KBM-7 (cell line): ENCODE measurements at places on chromosomes 7 and 10.
A peak's percentile ranks its signal among the peaks of the same experiment; 100 is the strongest.

DNA sequence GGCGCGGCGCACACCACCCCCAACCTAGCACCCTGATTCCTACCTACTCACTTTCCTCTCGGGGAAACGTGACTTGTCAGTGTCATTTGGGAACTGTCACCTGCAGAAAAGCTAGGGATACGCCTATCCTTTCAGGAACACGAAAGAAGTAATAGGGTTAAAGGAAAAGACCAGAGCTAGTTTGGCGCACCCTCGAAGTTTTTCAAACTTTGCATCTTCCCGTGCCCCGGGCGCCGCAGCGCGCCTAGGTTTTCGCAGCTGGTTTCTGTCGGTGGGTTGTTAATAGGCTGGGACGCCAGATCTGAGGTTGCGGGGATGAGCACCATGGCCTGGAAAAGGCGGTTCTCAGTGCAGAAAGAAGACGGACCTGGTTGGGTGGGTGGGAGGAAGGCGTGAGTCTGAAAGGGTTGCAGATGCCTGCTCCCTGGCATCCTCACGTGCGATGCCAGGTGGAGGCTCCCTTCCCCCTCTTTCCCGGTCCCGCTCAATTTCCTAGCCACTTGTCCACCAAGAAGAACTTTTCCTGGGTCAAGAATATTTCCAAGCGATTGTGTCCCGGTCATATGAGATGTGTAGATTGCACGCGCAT is 568 bp upstream of the MEOX2 start:
- no peak for DNase-seq

GRCh38 chr7:140982508-140982907 is 32.2 kb downstream of the MRPS33 start:
- peak; percentile 58 for DNase-seq

DNA sequence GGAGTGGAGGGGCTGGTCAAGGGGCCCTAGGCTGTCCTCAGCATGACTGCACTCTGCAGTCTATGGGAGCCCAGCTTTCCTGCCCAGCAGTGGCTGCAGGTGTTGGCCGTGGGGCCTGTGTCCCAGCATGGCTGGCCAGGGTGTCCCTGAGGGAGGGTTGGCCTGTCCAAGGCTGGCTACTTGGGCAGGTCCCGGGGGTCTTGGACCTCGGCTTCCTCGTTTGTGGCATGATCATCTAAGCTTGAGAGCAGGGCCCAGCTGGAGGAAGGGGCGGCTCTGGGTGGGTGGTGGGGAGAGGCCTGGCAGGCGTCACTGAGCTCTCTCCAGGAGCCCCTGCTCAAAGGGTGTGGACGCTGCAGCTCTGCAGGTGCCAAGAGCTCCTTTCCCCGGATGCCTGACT is 43.7 kb upstream of the CFAP46 start:
- DNase-seq = no peak

- no peak for DNase-seq
Observed at GRCh38 chr10:75247797-75248196, 12.0 kb upstream of the COMTD1 start.

DNA sequence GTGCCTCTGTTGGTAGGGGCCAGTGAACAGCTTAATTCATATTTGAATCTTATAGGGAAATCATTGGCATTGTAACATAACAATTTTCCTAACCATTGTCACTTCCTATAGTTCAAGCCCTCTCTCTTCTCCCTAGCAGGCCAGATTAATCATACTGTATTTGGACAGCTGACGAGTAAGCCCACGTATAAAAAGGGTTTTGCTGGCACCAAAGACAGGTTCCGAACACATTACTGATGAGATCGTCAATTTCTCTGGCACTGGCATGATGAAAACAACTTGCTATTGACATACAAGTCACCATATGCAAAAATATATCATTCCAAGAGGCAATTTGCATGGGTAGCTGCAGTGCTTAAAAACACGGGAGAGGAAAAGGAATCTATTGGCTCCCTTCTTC is 891.1 kb upstream of the AUTS2 start:
- DNase-seq = no peak
